ENCODE measurements at places on chromosomes 4 and X.

- DNase-seq: no peak
- no peaks in the 10 kb centered on the region for H3K36me3 ChIP-seq
- H3K4me1 ChIP-seq: peaks cover 5% of the 10 kb centered on the region
- no peaks in the 10 kb centered on the region for H3K27me3 ChIP-seq
Measured at GRCh38 chrX:70398899-70399298, 24.2 kb upstream of the GDPD2 start.

GRCh38 chr4:77711469-77711868 lies 105.8 kb downstream of the CXCL13 start:
- peaks cover 5% of the 10 kb centered on the region for H3K36me3 ChIP-seq
- no peak overlapping the region for H3K27ac ChIP-seq
- H3K4me3 ChIP-seq: no peak overlapping the region

DNA sequence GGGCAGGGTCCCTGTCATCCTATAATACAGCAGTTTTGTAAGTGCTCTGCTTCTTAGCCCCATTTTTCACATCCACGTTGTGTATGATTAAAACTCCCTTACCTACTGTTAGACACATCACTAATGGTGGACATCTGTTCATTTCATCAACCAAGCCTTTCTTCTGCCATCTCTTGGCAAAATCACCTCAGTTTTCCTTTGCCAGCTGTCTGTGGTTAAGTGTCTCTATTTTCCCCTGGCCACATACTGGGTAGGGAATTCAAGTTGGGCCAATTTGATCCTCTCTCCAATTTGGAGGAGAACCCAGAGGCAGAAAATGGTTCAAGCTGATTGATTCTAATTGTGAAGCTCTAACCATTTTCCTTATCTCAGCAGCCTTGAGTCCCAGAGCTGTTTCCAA lies 436.1 kb downstream of the PCDH7 start:
- no peak overlapping the region for H3K4me3 ChIP-seq
- no peaks in the 10 kb centered on the region for H3K4me1 ChIP-seq
- no peaks in the 10 kb centered on the region for H3K27me3 ChIP-seq
- H3K27ac ChIP-seq: no peak overlapping the region

DNA sequence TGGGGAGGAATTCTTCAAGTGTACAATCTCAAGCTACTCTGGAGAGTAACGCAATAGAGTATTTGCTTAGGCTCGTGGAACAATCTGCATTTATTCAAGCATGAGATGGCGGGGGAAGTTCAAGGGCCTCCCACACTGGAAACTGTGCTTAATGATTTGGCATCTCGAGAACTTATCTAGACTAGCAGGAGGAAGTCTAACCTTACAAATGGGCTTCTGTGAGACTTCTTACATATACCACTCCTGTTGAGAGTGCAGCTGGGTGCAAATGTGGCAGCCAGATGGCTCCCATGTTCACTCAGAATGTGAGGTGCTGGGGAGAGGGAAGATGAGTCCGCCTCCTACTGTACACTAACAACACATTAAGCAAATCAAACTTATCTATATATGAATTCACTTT lies 29.3 kb upstream of the PTPN13 start:
- H3K4me3 ChIP-seq: no peak overlapping the region
- H3K4me1 ChIP-seq: no peaks in the 10 kb centered on the region
- DNase-seq: no peak
- no peaks in the 10 kb centered on the region for H3K27me3 ChIP-seq
- H3K36me3 ChIP-seq: no peaks in the 10 kb centered on the region

DNA sequence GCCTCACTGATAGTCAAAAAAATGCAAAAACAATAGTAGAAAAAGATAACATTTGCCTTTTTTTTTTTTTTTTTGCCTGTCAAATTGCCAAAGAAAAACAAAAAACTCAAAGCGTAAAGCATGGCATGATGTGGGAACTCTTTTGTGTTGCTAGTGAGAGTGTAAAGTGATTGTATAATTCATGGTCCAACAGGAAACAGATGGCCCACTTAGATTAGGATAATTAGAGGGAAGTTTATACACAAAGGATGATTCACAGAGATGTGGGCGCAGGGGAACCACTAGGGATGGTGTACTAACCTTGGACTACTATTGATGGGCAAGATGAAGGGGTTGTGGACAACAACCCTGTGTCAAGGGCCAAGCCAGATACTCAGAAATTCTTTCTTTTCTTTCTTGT lies 16.4 kb downstream of the MCUB start:
- DNase-seq: no peak
- no peaks in the 10 kb centered on the region for H3K36me3 ChIP-seq
- no peak overlapping the region for H3K27ac ChIP-seq
- H3K27me3 ChIP-seq: no peaks in the 10 kb centered on the region
- H3K4me3 ChIP-seq: no peak overlapping the region

DNA sequence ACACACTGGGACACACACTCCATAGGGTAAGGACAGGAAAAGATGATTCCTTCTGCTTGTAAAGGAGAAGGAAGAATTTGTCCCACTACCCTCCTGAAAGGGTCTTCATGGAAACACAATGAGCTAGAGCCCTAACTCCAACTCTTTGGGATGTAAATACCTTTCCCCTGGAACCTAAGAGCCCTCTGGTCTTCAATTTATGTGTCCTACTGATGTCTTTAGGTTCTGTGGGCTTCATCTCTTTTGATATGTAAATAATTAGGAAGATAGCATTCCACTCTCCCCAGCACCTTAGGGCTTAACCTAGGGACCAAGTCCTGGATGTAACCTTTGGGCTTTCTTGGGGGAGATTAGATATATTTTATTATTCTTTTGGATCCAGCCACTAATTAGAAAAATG lies 38.3 kb downstream of the PF4 start:
- no peak overlapping the region for H3K27ac ChIP-seq
- no peak overlapping the region for H3K4me3 ChIP-seq
- no peaks in the 10 kb centered on the region for H3K36me3 ChIP-seq
- no peak for DNase-seq
- H3K27me3 ChIP-seq: no peaks in the 10 kb centered on the region

- H3K27ac ChIP-seq: no peak overlapping the region
- H3K36me3 ChIP-seq: no peaks in the 10 kb centered on the region
- H3K4me1 ChIP-seq: no peaks in the 10 kb centered on the region
Measured at GRCh38 chr4:141153751-141154510, 20.7 kb upstream of the RNF150 start.

GRCh38 chr4:39668887-39669286 lies 29.0 kb upstream of the UBE2K start:
- no peak overlapping the region for H3K4me3 ChIP-seq
- H3K27ac ChIP-seq: no peak overlapping the region
- H3K27me3 ChIP-seq: no peaks in the 10 kb centered on the region
- no peak for DNase-seq

- H3K4me3 ChIP-seq: no peak overlapping the region
- H3K4me1 ChIP-seq: peaks cover 5% of the 10 kb centered on the region
- H3K27me3 ChIP-seq: no peaks in the 10 kb centered on the region
- no peaks in the 10 kb centered on the region for H3K36me3 ChIP-seq
- no peak overlapping the region for H3K27ac ChIP-seq
Measured at GRCh38 chr4:47842985-47843384, 5.1 kb upstream of the CORIN start.
